T-helper 2 cell treated with Interferon-gamma antibody and Interleukin-4, amounts not matched to agents 5 μg/mL and 100 μg/mL, for 36 hours (primary cell): ENCODE measurements at places on chromosomes 1 and 21.
A peak's percentile ranks its signal among the peaks of the same experiment; 100 is the strongest.

DNA sequence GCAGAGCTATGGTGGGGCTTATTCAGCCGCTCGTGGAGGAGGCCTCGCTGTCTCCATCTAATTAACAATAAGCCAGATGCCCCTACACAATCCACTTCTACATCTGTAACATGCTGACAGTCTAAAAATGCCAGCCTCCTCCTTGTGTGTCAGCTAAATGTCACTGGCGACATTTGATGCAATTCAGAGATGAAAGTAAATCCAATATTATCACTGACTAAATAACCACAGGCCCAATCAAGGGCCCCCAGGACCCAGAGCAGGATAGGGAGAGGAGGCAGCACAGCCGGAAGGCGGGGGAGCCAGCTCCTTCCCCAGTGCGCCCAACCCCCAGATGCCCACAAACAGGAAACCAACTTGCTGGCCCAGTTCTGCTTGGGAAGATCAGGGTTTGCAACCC lies 76.6 kb downstream of the DMRTA2 start:
- H3K27me3 ChIP-seq = peaks cover 4% of the 10 kb centered on the region
- no peak overlapping the region for H3K4me3 ChIP-seq
- no peak overlapping the region for H3K27ac ChIP-seq
- H3K4me1 ChIP-seq = no peaks in the 10 kb centered on the region

DNA sequence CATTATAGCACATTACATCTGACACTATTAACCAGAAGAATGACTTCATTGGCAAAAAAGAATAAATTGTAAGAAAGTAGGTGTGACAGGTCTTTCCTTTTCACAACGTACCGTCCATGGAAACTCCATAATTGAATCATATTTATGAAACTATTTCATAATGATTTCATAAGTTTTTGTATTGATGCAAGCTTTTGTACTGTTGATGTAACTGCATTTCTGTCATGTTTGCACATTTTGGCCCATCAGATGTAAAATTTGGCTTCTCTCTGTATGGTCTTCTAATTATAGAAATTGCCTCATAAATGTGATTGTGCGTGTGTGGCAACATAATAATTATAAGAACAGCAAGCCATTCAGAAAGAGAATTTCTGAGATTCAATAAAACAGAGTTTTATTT lies 180.7 kb upstream of the ZNHIT6 start:
- H3K27me3 ChIP-seq = no peaks in the 10 kb centered on the region
- H3K4me3 ChIP-seq = no peak overlapping the region
- H3K4me1 ChIP-seq = no peaks in the 10 kb centered on the region
- DNase-seq = no peak
- no peaks in the 10 kb centered on the region for H3K36me3 ChIP-seq

GRCh38 chr1:67801903-67802302 lies 31.4 kb downstream of the GNG12 start:
- no peak for DNase-seq
- H3K36me3 ChIP-seq = no peaks in the 10 kb centered on the region
- H3K4me3 ChIP-seq = no peak overlapping the region
- H3K27me3 ChIP-seq = peaks cover 23% of the 10 kb centered on the region
- H3K4me1 ChIP-seq = no peaks in the 10 kb centered on the region

GRCh38 chr1:78651241-78651640 lies 1.6 kb downstream of the IFI44 start:
- no peaks in the 10 kb centered on the region for H3K27me3 ChIP-seq
- H3K36me3 ChIP-seq = peaks cover 46% of the 10 kb centered on the region
- H3K4me1 ChIP-seq = peaks cover 43% of the 10 kb centered on the region
- peak; percentile 23 for DNase-seq
- peak overlapping the region; percentile 83 for H3K27ac ChIP-seq

DNA sequence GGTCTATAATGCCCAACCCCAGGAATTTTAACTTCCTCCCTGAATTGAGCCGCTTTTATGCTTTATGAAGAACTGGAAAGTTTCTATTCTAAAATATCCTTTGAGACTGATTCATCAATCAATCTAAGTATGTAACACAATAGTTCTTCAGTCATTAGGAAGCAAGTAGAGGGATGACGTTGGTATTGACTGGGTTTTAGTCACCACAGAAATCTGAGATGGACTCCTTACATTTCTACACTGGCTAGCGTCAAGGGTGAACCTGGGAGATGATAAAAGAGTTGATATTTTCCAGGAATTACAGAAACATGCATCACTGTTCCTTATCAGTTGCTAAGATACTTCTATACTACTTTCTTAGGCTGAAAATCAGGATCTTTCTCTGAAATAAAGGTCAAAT lies 308.0 kb downstream of the HMCN1 start:
- no peak for DNase-seq
- H3K4me3 ChIP-seq = no peak overlapping the region
- H3K27me3 ChIP-seq = no peaks in the 10 kb centered on the region
- H3K27ac ChIP-seq = no peak overlapping the region
- H3K4me1 ChIP-seq = no peaks in the 10 kb centered on the region

DNA sequence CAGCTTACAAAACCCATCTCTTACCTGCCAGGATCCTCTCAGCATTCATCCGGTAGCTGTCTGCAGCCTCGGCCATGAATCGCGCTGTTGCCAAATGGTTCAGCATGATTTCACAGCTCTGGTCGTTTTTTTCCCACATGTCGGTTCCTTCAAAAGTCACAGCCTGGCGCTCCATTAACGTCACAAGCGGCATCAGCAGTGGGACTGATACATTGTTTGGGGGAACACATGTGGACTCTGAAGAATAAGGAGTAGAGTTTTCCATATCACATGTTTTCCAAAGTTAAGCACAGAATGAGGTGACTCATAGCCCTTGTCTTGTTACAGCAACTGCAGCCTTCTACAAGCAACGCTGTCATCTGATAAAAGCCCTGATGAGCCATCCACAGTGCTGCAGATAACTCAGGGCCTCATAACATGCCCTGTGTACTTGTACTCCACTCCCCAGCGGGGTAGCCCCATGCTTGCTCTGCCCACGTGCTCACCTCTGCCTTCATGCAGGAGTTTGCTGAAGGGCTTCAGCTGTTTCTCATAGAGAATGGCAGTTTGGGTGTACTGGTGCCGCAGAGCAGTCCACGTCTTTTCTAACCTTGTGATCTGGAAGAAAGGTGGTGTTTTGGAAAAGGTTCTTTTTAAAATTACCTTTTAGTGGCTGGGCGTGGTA lies 114.2 kb downstream of the BCAR3 start:
- peaks cover 6% of the 10 kb centered on the region for H3K4me1 ChIP-seq
- H3K27ac ChIP-seq = no peak overlapping the region
- no peaks in the 10 kb centered on the region for H3K27me3 ChIP-seq

DNA sequence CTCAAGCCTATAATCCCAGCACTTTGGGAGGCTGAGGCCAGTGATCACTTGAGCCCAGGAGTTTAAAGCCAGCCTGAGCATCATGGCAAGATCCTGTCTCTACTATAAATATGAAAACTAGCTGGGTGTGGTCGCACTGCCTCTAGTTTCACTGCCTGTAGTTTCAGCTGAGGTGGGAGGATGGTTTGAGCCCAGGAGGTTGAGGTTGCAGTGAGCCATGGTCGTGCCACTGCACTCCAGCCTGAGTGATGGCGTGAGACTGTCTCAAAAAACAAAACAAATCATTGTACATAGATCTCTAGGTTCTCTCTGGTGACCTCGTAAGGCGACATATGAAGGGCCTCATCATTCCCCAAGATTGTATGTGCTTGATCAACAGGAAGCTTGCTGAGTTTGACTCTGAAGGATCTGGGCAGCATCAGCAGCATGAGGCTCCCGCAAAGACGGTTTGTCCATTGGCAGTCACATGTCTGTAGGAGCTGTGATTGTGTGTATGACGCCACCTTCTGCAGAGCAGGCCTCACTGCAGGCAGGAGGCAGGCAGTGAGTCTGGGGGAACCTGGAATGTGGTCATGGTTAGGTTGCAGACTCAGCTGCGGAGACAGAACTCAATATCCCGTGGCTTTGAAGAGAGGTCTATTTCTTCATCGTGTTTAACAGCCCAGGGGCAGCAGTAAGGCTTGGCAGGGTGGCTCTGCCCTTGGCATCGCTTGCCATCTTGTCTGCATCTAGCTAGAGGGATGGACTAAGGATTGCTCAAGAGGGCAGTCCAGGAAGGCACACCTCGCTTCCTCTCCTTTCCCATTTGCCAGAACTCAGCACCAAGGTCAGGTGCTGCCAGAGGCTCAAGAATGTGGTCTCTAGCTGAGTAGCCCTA lies 14.0 kb downstream of the ATP5PO start:
- peaks cover 4% of the 10 kb centered on the region for H3K27me3 ChIP-seq
- no peak for DNase-seq
- H3K4me3 ChIP-seq = no peak overlapping the region
- H3K4me1 ChIP-seq = peaks cover 16% of the 10 kb centered on the region

DNA sequence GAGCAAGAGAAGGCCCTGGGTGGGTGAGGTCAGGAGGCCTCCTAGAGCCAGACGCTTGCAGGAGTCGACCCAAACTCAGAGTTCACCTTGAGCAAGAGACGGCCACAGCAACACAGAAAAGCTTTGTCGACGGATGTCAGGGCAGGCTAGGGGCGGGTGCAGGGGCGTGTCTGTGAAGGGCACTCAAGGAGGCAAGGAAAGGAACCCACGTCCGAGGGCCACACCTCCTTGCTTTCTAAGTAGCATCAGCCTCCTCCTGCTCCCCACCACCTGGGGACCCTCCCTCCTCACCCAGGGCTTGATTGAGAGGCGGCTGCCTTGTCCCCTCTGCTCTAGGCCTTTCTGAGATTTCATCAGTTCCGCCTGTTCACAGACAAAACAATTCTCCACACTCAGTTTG lies 92.1 kb downstream of the OMA1 start:
- DNase-seq = no peak
- H3K36me3 ChIP-seq = no peaks in the 10 kb centered on the region
- no peak overlapping the region for H3K27ac ChIP-seq
- H3K4me3 ChIP-seq = no peak overlapping the region
- H3K27me3 ChIP-seq = no peaks in the 10 kb centered on the region

DNA sequence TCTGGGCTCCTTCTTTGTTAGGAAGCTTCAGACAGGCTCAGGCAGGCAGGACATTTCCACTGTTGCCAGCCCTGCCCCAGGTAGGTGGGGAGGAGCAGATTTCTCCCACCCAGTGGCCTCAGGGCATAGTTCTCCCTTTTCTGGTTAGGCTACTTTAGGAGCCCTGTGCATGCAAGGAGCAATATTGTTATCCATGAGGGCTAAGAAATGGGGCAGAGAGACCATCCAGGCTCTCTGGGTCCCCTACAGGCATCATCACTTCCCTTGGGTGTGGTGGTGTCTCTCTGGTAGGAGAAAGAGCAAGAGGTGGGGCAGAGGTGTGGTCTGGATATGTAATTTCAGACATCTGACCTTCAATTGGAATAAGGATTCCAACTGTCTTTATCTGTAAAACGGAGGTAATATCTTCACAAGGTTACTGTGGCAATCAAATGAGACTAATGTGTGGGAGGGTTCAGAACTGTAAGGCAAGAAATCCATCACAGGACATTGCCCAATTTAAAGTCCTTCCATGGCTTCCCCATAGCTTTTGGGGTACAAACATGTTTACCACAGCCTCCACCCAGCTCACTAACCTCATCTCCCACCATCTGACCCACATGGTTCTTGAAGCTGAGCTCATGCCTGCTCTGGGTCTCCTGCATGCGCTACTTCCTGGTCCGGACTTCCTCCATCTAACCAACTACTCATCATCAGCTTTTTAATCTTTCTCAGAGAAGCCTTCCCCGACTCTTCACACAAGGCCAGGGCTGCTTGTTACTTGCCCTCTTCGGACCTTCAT lies 26.1 kb downstream of the PCAT6 start:
- H3K4me1 ChIP-seq = peaks cover 41% of the 10 kb centered on the region
- peak overlapping the region; percentile 51 for H3K27ac ChIP-seq
- no peaks in the 10 kb centered on the region for H3K36me3 ChIP-seq
- no peak for DNase-seq

GRCh38 chr1:3543076-3544039 lies 68.0 kb downstream of the MEGF6 start:
- H3K4me1 ChIP-seq = no peaks in the 10 kb centered on the region
- no peak for DNase-seq
- H3K27ac ChIP-seq = no peak overlapping the region
- H3K4me3 ChIP-seq = no peak overlapping the region
- H3K36me3 ChIP-seq = no peaks in the 10 kb centered on the region

DNA sequence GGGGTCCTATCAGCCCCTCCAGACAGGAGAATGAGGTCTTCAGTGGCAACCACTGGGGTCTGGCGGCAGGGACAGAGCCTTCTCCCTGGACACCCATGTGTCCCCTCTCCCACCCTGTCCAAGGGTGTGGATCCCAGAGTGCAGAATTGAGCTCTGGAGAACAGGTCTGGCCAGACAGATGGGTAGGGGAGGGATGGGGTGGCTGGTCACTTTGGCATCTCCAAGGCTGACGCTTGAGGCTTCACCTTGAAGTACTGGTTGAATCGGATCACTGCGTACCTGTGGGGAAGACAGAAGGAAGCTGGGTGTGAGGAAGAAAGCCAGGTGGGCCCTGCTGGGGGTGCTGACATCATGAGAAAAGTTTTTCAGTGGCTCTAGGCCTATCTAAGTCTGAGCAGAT lies 19.9 kb downstream of the ETNK2 start:
- H3K36me3 ChIP-seq = no peaks in the 10 kb centered on the region
- H3K4me1 ChIP-seq = peaks cover 7% of the 10 kb centered on the region
- no peak for DNase-seq
- no peak overlapping the region for H3K27ac ChIP-seq
- H3K4me3 ChIP-seq = no peak overlapping the region
- no peaks in the 10 kb centered on the region for H3K27me3 ChIP-seq

DNA sequence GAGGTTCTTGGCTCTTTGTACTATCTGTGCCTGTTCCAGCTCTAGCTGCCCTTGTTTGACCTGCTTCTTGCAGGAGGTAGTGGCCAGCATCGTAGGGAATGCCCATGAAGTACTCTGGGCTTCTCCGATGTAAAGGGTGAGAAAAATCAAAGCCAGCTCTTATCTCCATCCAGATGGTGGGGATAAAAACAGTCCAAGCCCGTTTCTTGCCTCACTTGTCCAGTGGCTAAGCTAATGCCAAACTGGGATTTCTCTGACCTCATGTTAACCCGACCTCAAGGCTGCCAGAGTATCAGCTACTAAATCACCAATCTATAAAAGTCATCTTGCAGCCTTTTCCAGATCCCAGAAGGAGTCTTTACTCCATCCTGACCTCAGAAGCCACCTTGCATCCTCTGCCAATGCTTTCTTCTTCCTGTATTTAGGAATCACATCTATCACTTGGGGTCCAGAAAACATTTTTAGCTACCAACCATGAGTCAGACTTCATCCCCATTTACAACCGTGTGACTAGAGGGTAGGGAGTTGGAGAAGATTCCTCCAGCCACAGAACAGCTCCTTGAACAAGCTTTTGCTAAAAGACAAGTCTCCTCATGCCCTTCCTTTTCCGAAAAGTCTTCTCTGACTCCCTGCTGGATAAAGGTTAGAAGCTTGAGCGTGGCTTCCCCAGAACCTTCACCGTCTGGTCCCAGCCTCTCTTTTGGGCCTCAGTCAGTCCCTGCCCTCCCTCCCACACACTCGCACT lies 35.9 kb downstream of the KCNC4 start:
- no peaks in the 10 kb centered on the region for H3K27me3 ChIP-seq
- no peaks in the 10 kb centered on the region for H3K36me3 ChIP-seq
- DNase-seq = no peak
- no peak overlapping the region for H3K27ac ChIP-seq
